Type B pancreatic cell (in vitro differentiated cells): ENCODE measurements at places on chromosomes 2 and 18.

DNA sequence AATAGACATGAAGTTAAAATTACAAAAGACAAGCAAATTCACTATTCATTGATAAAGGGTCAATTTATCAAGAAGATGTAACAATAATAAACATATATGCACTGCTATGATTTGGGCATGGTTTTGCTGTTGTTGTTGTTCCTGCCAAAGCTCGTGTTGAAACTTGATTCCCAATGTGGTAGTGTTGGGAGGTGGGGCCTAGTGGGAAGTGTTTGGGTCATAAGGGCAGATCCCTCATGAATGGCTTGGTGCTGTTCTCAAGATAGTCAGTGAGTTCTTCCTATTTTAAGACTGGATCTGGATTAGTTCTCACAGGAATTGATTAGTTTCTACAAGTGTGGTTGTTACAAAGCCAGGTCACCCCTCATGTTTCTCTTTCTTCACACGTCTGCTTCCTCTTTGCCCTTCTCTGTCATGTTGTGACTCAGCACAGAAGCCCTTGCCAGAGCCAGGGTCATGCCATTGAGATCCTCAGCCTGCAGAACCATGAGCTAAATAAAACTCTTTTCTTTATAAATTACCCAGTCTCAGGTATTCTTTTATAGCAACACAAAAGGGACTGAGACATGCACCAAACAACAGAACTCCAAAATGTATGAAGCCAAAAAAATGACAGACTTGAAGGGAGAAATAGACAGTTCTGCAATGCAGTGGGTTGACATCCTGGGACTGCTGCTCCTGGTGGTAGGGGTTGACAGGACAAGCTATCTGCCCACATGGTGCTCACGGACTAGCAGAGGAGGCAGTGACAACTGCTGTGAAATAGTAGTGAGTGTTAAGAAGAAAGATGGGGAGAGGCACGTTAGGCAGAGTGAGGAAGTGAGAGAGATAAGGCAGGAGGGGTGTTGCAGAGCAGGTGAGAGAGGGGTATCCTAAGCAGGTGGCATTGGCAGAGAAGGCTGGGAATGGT is 18.6 kb upstream of the SKA1 start:
- no peak for DNase-seq

GRCh38 chr2:168814939-168815907 is 12.8 kb downstream of the NOSTRIN start:
- DNase-seq = no peak

DNA sequence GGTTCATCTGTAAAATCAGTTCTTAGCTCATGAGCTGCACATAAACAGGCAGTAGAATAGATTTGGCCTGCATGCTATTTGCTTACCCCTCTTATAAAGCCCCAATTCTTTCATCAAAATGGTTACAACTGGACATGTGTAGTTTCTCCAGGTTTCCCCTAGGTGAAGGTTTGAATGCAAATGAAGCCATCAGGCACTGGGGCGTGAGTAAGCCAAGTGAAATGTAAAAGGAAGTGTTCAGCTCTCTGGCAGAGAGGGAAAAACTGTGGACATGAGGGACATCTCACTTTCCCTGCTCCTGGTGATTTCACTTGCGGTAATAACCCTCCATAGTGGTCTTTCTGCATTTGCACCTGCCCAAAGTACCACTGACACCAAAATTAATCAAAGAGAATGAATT is 1402.3 kb upstream of the LRRTM1 start:
- no peak for DNase-seq

GRCh38 chr2:164009756-164010337 is 274.0 kb upstream of the FIGN start:
- DNase-seq = no peak
